Tibial nerve (tissue), 4 donors: ENCODE measurements at places on chromosomes 16 and 17.

- DNase-seq, result no peak
Observed at GRCh38 chr17:34067011-34067410, 188.1 kb upstream of the CCL2 start.

- DNase-seq, result peak; percentile 8
Observed at GRCh38 chr17:48915459-48916282, 7.5 kb downstream of the UBE2Z start.

DNA sequence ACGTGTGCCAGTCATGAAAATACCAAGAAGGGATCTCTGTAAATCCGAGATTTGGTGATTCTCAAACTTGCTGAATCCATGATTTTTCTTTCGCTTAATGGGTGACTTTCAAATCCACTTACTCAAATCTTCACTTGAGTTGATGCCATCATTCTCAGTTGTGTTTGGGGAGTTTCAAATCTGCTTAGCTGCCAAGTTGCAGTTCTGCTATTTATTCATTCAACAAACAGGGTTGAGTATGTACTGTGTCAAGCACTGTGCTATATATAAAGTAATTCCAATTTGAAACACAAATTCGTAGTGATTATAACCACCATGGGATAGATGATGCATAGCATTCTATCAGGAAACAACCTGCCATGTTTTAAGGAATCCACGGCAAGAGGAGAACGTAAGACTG lies 394.3 kb downstream of the CDH13 start:
- no peak for DNase-seq

GRCh38 chr16:20773679-20774078 lies 9.9 kb downstream of the ACSM3 start:
- no peak for DNase-seq

- DNase-seq, result no peak
Observed at GRCh38 chr17:74972973-74973328, 392 bp upstream of the HID1 start.

- DNase-seq, result no peak
Observed at GRCh38 chr16:49150341-49150740, 131.3 kb downstream of the CBLN1 start.

DNA sequence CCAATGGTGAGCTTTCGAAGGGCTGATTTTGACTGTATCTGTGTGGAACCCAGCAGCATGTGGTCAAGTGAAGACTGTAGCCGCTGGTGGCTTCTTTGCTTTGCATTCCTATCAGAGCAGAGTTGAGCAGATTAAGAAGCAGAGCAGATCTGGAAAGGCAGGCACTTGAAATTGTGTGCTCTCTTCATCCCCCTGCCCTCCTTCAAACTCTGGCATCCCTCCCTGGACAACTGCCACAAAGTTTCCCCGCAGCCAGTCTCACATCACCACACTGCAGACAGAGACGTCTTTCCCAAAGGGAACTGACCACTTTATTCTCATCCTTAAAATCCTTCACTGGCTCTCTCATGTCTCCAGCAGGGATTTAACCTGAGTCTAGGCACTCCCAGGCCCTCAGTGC lies 237.1 kb upstream of the DYNLRB2 start:
- DNase-seq, result no peak

DNA sequence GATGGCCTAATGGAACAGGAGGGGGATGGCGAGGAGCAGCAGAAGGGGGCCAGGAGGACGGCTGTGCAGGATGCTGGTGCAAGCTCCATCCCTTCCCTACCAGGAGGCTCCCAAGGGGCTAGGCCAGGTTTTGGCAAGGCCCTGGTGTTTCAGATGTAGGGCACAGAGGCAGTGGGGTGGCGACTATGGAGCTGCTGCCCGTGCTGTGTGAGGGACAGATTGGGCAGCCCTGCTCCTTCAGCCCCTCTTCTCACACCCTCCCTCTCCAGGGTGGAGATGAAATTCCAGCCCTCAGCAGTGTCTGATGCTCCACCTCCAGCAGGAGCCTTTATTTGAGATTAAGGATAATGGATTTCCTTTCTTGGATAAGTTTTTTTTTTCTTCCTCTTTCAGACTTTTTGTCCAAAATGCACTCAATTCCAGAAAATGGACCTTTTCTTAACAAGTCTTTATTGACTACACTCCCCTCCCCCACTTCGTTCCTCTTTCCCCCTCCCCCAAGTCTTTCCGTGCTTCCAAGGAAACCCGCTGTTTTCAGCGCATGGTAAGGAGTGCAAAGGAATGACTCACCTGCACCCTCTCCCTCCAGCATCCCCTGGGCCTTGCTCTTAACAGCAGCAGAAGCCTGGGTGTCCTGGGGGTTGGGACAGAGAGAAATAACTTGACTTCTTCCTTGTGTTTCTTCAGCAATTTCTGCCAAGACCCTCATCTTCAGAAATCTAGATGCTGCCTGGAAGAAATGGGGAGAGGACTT lies 95.2 kb downstream of the CCDC182 start:
- no peak for DNase-seq

DNA sequence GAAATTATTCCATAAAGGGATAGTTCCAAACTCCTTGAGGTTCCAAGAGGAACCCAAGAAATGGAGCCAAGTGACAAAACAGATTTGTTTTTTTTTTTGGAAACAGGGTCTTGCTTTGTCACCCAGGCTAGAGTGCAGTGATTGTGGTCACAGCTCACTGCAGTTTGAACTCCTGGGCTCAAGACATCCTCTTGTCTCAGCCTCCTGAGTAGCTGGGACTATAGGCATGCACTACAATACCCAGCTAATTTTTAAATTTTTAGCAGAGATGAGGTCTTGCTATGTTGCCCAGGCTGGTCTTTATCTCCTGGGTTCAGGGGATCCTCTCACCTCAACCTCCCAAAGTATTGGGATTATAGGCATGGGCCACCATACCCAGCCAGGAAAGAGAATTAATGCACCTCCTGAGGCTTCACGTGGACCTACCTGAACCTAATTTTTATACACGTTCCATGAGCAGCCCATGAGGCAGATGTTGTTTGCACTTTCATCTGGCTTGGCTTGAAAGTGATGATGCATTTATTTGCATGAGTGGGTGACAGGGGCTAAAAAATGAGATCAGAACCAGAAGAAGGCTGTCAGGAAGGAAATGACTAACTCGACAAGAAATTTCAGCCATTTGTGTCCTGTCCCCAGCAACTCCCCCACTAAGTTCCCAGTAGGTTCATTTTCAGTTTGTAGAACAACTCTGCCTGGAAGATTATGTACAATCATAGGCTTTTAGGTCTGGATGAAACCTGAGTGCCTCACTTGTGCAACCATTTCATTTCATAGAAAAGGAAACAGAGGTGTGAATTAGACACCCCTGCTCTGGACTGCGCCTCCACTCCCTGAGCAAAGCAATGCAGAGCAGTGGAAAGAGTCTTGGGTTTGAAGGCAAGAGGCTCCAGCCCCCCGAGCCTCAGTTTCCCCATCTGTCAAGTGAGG lies 10.3 kb upstream of the IRF8 start:
- DNase-seq, result no peak

GRCh38 chr16:82651921-82652601 lies 25.3 kb downstream of the CDH13 start:
- no peak for DNase-seq

GRCh38 chr17:781805-782731 lies at the start of the genes GLOD4 and MRM3:
Gene GLOD4, minus strand, starts transcription at chr17:782280. Its CDS starts 25 bp downstream, at chr17:782255.
Gene MRM3, plus strand, starts transcription at chr17:782353. Its CDS starts 26 bp downstream, at chr17:782379.
- peak; percentile 94 for DNase-seq

GRCh38 chr17:75133001-75133400 lies 1.5 kb upstream of the NT5C start:
- DNase-seq, result no peak

DNA sequence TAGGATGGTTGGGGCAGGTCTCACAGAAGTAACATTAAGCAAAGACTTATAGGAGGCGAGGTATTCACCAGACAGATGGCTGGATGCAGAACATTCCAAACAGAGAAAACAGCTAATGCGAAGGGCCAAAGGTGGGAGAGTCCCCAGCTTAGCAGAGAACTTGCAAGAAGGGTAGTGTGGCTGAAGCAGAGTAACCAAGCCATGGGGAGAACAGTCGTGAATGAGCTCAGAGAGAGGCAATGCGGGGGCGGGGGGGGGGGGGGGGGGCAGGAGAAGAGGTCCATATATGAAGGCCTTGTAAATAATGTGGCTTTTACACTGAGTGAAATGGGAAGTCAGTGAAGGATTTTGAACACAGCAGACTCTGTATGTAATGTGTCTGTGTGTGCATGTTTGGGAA lies 81.3 kb downstream of the SMG6 start:
- DNase-seq, result no peak

GRCh38 chr17:50890675-50891516 lies 24.7 kb upstream of the TOB1 start:
- no peak for DNase-seq

DNA sequence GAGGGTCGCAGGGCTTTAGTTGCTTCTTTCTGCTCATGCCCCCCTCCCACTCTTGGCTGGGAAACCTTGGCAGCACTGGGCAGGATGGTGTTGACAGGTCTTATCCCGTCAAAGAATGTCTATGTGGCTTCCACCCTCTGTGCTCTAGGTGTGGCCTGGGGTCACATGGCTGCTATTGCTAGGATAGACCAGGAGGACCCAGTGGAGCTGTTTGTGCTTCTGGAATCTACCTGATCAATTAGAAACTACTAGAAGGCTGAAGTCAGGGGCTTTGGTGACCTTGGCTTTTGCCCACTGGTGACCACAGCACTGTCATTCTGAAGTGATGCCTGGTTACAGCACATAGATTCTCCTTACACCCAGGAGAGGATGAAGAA lies 105.8 kb downstream of the CMIP start:
- DNase-seq, result no peak

GRCh38 chr17:50963139-50963538 lies 97.0 kb upstream of the TOB1 start:
- no peak for DNase-seq

- DNase-seq, result no peak
Observed at GRCh38 chr16:11354733-11355574, 9.7 kb downstream of the RMI2 start.

GRCh38 chr16:49021136-49021535 lies 260.5 kb downstream of the CBLN1 start:
- no peak for DNase-seq

- no peak for DNase-seq
Observed at GRCh38 chr17:39753514-39754160, 15.9 kb downstream of the GRB7 start.

- DNase-seq, result no peak
Observed at GRCh38 chr16:10599626-10600025, 19.2 kb upstream of the EMP2 start.
